ENCODE measurements at places on chromosomes 2 and 18. TPM values are rescaled to one million over a fixed set of nuclear protein-coding genes. Genes with fewer than 3 reads are reported as not detected.

Gene ALPP
- 0.45 TPM for total RNA-seq

Gene LRRTM1
- not detected for total RNA-seq

Gene KCTD1
- total RNA-seq: 11.9 TPM

DNA sequence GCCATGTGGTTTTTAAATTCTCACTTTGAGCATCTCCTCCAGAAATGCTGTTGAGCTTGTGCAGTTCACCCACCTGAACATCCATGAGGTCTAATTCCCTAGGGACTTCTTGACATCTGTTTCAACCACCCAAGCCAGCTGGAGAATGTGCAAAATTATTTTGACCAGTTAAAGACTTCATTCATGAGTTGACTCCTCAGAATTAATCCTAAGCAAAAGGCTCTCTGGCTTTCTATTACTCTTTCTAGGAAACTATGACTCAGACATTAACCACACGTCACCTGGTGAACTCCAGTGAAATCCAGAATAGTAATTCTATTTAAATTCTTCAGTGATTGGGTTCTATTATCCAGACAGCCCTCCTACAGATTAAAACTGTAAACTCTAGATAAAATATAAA is 247.5 kb downstream of the NBAS start:
- no peak overlapping the region for H3K27ac ChIP-seq
- no peak for DNase-seq
- H3K27me3 ChIP-seq: no peaks in the 10 kb centered on the region
- no peak overlapping the region for H3K4me3 ChIP-seq
- H3K36me3 ChIP-seq: no peaks in the 10 kb centered on the region

Gene PGAP1
- total RNA-seq: 4.6 TPM

GRCh38 chr2:239956818-239957261 is 68.3 kb downstream of the NDUFA10 start:
- H3K27ac ChIP-seq: no peak overlapping the region
- H3K36me3 ChIP-seq: peaks cover 16% of the 10 kb centered on the region
- no peaks in the 10 kb centered on the region for H3K4me1 ChIP-seq
- H3K4me3 ChIP-seq: no peak overlapping the region
- no peak for DNase-seq

Gene DNAH7
- total RNA-seq: under 0.01 TPM

DNA sequence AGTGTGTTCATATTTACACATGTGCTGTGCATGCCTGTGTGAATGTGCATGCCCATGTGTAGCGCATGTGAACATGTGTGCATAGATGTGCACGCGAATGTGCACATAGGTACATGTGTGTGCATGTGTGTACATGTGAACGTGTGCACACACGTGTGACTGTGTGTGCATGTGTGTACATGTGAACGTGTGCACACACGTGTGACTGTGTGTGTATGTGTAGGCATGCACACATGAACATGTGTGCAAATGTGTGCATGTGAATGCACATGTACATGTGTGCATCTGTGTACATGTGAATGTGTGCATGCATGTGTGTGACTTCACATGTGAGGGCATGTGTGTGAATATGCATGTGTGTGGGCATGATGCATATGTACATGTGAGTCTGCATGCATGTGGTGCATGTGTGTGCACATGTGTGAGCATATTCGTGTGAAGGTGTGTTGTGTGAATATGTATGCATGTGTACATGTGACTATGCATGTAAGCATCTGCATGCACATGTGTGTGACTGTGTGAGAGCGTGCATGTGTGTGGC is 122.4 kb downstream of the PTGR3 start:
- no peaks in the 10 kb centered on the region for H3K4me1 ChIP-seq
- H3K27ac ChIP-seq: no peak overlapping the region
- H3K4me3 ChIP-seq: no peak overlapping the region
